COR-L47 (cell line): ENCODE measurements at places on chromosomes 2 and 18.

DNA sequence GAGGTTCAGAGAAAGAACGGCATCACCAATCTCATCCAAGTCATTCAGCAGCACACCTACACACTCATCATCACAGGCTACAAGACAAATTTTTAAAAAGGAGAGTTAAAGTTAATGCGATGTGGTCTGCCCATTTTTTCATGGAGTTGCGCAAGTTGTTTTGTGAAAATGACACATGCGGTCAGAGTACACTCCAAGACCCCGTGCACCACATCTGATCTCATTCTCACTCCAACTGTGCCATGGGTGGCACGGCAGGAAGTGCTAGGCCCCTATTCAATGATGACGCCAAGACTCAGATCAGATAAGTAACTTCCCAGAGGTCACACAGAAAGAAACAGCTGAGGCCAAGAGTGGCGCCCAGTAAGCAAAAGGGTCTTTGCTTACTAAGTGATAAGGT lies 119.8 kb downstream of the LAMA1 start:
- DNase-seq = no peak

GRCh38 chr18:1002653-1003178 lies 98.0 kb downstream of the ADCYAP1 start:
- DNase-seq = no peak

DNA sequence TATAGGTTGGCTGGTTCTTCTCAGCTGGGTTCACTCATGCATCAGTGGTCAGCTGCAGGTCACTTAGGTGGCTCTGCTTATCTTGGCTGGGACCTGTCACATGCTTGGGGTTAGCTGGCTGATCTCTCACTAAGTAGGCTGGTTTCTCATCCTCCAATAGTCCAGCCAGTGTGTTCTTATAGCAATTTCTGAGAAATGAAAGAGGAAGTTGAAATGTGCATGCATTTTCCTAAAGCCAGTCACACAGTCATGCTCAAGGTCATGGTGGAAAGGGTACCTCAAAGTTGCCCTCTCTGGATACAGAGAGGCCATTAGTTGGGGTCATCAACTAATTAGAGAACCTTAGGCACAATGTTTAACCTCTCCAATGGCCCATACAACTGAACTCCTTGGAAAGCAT lies 64.4 kb downstream of the KLHL29 start:
- no peak for DNase-seq

DNA sequence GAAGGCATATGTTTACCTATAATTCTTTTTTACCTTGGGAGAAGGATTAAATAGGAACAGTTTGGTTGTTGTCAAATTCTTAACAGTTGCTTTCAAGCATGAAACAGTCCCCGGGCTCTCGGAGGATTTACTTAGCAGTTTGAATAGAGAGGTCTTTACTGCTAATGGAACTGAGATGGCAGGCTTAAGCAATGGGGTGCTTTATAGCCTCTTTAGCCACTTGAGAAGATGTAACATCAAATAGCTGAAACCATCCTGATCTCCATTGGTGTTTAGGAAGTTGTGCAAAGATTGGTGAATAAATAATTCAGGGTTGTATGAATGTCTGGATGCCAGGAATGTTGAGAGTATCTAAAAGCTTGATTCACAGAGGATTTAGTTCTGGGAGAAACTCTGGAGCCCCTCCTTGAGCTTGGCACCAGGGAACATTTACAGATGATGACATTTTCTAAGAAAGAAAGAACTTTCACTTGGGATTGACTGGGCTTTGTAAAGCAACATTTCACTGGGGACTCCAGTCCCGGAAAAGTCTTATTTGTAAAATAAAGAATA lies 51.9 kb downstream of the PTPRM start:
- no peak for DNase-seq

DNA sequence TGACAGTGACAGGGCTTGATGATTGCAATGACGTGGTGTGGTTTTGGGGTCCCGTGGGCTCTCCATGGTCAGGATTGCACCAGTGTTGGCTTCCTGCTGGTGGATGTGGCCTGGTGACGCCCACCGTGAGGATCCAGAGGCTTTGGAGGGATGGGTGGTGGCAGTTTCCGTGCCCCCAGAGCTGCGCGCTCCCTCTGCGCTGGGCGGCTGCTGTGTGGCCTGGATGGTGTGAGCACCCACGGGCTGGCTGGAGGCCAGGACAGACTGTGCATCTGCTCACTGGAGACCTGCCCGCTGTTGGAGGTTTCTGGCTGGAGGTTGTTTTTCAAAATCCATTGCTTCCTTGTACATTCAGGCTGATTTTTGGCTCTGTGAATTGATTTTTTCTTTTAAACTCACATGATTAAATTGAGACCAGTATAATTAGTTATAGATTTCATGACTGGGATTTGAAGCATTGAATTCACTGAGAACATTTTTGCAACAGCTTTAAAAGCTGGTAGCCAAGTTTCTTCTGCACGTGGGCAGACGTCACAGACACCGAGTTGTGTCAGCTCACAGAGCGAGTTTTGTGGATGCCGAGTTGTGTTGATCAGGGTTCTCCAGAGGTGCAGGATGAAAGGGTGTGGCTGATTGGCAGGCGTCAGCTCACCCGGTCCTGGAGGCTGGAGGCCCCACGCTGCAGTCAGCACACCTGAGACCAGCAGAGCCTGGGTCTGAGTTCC lies 72.7 kb downstream of the KCNG2 start:
- no peak for DNase-seq

DNA sequence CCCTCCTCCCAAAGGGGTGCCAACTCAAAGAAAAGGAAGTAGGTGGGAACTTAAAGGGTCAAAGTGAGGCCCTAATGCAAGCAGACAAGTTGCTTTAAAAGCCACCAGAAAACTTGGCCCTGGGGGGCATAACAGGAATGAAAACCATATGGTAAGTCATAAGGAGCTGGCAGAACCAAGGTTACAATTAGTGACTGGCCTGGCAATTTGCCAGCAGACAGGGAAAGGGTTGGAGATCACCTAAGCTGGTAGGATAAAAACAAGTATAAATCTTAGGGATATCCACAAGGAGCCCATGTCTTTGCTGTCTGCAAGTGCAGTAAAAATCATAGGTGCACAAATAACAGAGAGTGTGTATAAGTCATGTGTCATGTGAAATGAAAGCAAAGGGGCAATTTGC lies 256.7 kb upstream of the LRRTM4 start:
- no peak for DNase-seq

DNA sequence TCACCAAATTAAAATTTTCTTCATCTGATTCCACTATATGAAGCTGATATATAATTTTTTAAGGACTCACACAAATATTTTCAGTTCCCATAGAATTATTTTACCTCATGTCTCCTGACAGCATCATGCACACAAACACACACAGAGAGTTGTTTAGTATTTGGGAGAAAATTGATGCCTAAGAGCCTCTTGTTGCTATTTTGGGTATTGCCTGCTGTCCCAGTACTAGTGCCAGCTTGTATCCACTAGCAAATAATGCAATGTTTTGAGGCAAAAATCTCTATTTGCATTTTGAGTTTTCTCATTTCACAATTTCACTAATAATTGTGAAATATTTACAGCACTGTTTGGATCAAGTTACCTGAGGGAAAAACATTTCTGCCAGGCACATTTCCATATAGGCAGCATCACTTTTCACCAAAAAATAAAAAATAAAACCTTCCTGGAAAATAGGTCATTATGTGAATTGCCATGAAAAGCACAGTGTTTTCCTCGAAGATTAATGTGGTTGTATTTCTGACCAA lies 328.2 kb downstream of the KCNJ3 start:
- DNase-seq = no peak

- DNase-seq = no peak
These were observed 60.9 kb downstream of the KCTD1 start for GRCh38 chr18:26487437-26487836.

- DNase-seq = peak; percentile 82
These were observed 100.0 kb downstream of the BAZ2B start for GRCh38 chr2:159516241-159516758.

- DNase-seq = no peak
These were observed 6.8 kb downstream of the WDSUB1 start for GRCh38 chr2:159279700-159280099.

GRCh38 chr2:27888790-27889189 lies 1.4 kb downstream of the RBKS start:
- no peak for DNase-seq

DNA sequence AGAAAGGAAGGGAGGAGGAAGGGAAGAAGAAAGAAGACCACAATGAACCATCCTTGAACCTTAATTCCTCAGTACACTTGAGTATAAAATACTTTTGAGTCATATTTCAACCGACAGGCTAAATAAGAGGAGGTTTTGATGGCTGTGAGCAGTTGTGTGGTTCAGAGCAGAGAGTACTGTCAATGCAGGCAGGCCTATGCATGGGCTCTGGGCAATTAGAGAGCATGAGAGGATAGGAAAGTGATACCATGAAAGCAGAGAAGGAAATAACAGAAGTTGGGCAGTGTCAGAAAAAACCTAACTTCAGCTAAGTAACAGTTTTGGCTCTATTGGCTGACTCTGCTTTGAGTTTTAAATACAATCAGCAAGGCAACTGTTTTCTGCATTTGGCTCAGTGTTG lies 123.6 kb upstream of the STK17B start:
- no peak for DNase-seq

GRCh38 chr2:236554629-236555282 lies 14.9 kb upstream of the ACKR3 start:
- DNase-seq = no peak
